ENCODE measurements at places on chromosomes 12 and 14.
A peak's percentile ranks its signal among the peaks of the same experiment; 100 is the strongest.

DNA sequence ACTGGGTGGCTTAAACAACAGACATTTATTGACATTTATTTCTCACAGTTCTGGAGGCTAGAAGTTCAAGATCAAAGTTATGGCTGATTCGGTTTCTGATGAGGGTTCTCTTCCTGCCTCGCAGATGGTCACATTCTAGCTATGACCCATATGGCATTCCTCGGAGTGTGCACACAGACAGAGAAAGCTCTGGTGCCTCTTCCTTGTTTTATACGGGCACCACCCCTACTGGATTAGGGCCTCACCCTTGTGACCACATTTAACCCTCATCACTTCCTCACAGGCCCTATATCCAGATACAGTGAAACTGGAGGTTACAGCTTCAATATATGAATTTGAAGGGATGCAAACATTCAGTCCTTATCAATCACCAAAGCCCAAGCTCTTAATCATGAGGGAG is 77.0 kb upstream of the OVCH1 start:
- DNase-seq, result no peak

GRCh38 chr12:2244013-2244861 is 191.4 kb downstream of the CACNA1C start:
- peak; percentile 88 for DNase-seq

- DNase-seq, result no peak
Observed at GRCh38 chr12:113065126-113066007, 8.8 kb downstream of the DTX1 start.

DNA sequence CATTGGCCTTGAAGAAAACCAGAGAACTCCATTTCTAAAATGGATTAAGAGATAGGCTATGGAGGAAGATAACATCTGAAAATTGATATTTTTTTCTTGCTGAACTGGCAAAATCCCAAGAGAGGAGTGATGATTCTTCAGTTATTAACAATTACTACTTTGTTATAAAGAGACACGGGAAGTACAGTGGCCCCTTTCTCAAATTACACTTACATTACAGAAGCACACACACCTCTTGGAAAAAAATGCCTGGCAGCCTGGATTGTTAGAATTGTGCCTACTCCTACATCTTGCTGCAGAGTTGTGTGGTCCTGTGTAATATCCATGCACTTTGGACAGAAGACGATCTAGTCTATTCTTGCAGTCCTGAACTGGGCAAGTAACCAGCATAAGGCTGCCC is 71.7 kb downstream of the TGFB3 start:
- no peak for DNase-seq

- DNase-seq, result peak; percentile 7
Observed at GRCh38 chr14:50230701-50231474, 490 bp downstream of the SOS2 start.

DNA sequence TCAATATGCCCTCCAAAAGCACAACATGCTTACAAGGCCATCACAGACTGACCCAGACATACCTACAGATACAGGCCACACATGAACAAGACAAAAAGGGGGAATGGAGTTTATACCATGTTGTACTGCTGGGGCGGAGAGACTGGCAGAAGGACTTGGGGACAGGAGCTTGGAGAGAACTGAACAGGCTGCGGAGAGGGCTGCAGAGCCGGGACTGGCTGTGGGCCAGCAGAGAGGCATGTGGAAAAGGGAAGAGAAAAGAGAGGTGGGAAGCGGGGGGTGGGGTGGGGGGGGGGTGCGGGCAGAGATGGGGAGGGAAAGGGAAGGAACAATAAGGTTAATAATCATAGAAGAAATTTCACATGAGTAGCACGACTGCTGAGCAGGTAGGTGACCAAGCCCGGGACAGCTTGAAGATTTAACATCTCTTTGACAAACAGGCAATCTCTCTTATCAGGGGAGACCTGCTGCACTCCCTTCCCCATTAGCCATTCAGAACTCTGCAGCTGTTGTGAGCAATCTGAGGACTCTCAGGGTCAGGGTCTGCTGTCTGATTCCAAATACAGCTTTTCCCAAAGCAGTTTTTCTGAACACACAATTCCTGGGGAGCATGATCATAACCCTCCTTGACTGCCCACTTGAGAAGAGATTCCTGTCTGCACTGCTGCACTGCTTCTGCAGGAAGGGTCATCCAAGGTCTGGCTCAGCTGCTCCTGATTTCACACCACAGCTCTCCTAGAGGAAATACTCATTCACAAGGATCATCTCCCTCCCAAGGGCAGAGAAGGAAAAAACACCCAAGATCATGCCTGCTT is 21.6 kb upstream of the STAC3 start:
- no peak for DNase-seq

DNA sequence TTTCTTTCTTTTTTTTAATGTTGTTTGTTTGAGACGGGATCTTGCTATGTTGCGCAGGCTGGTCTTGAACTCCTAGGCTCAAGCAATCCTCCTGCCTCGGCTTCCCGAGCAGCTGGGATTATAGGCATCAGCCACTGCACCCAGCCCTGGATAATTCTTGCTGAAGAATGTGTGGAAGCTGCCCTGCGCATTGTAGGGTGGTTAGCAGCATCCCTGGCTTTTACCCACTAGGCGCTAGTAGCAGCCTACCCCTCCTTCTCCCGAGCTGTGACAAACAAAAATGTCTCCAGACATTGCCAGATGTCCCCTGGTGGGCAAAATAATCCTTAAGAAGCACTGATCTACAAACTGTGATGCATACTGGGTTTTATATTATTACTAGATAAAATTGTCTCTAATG is 6.6 kb downstream of the DCAF4 start:
- DNase-seq, result no peak

DNA sequence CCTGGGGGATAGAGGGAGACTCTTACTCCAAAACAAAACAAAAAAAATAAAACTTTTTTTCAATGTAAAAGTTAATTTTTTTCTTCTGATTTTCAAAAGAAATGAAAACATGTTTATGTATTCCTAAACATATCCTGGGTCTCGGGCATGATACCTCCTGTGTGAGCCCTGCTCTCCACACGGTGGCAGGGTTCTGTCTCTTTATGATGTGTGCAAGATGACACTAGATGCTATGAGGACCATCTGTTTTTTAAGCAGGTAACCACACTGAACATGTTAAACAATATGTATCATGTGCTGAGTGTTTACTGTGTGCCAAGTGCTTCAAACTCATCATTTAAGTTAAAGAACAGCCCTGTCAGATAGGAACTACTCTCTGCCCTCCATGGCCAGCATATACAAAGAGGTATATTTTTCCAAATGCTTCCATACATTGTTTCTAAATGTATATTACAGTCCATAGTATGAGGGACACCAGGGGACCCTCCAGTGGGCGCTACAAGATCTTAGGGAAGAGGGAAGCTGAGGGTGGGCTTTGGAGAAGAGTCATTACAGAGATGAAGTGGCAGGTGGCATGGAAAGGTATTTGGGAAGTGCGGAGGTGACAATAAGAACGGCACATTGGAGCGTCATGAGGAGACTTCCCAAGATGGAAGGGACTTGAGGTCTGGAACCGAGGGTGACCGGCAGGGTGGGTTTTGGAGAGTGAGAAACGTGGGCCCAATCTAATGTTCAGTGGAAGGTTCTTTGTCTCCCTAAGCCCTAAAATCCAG is 28.5 kb downstream of the FOS start:
- no peak for DNase-seq

DNA sequence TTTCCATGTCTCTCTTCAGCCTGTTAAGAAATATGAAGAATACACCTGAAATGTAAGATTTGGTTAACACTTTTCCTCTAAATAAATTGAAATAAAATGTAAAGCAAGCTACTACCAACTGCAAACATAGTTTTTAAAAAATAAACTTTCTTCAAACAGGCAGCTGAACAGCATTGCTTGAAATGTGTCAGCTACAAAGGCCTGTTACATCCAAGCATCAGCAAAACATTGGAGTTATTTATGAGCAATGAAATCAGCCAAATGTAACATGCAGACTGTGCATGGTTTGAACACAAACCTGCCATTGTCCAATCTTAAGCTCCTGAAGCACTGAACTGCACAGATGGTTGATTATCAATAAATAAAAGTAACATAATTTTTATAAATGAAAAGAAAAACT is 291.3 kb downstream of the ACSS3 start:
- DNase-seq, result no peak

DNA sequence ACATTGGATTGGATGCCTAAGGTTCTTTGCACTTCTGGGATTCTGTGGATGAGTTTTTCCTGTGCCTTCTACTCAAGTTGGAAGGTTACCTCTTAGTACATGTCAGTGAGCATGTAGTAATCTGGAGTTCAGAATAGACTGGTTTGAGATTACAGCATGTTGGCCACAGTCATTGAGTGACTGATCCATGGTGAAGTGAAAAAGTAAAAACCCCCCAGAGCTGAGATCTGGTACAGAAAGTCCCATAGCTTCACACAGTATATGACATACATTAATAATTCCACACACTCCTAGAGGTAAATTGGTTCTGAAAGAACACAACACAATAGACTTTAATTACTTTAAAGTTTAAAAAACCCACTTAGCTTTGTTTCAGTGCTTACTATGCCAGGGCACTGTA is 11.9 kb upstream of the CCND2 start:
- no peak for DNase-seq

- no peak for DNase-seq
Observed at GRCh38 chr14:104935955-104936354, 11.3 kb downstream of the PLD4 start.

- no peak for DNase-seq
Observed at GRCh38 chr14:62308316-62308715, 546.1 kb downstream of the SNAPC1 start.

DNA sequence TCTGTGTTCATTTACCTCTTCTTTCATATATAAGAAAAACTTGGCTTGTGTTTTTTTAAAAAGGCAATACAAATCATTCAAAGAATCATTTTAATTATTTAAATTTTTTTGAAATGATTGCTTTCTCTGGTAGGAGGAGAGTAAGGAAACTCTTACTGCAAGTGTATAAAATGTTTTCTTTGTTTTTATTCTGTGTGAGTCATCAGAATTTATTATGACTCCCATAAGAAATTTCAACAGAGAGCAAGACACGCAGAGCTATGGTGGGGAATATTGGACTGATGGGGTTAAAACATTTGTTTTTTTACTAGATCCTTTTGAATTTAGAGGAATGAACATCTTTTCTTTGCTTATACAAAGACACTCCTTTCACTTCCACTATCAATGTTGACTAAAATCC is 119.1 kb upstream of the ATXN7L3B start:
- no peak for DNase-seq

GRCh38 chr14:103142026-103142425 is 18.8 kb downstream of the TNFAIP2 start:
- DNase-seq, result no peak

- no peak for DNase-seq
Observed at GRCh38 chr14:86530457-86530856, 1000.5 kb downstream of the FLRT2 start.

GRCh38 chr12:114672817-114673168 is 11.2 kb downstream of the TBX3 start:
- DNase-seq, result no peak

- DNase-seq, result no peak
Observed at GRCh38 chr14:99158150-99158549, 113.8 kb downstream of the BCL11B start.

DNA sequence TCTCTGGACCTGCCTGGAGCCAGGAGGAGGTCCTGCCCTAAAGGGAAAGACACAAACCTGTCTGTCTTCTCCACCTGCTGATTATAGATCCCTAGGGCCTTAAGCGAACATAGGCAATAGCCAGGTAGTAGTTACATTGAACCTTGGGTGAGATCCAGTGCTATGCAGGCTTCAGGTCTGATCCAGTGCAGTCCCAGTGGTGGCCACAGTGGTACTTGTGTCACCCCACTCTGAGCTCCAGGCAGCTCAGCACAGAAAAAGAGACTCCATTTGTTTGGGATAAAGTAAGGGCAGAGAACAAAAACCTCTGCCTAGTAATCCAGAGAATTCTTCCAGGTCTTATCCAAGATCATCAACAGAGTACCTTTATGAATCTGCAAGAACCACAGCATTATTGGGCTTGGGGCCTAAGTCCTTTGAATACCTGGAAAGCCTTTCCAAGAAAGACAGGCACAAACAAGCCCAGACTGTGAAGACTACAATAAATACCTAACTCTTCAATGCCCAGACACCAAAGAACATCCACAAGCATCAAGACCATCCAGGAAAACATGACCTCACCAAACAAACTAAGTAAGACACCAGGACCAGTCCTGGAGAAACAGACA is 60.4 kb upstream of the KTN1 start:
- DNase-seq, result no peak

GRCh38 chr12:95629392-95629791 is 78.1 kb upstream of the USP44 start:
- no peak for DNase-seq

GRCh38 chr12:93741659-93742109 is 64.5 kb downstream of the CRADD start:
- DNase-seq, result no peak

DNA sequence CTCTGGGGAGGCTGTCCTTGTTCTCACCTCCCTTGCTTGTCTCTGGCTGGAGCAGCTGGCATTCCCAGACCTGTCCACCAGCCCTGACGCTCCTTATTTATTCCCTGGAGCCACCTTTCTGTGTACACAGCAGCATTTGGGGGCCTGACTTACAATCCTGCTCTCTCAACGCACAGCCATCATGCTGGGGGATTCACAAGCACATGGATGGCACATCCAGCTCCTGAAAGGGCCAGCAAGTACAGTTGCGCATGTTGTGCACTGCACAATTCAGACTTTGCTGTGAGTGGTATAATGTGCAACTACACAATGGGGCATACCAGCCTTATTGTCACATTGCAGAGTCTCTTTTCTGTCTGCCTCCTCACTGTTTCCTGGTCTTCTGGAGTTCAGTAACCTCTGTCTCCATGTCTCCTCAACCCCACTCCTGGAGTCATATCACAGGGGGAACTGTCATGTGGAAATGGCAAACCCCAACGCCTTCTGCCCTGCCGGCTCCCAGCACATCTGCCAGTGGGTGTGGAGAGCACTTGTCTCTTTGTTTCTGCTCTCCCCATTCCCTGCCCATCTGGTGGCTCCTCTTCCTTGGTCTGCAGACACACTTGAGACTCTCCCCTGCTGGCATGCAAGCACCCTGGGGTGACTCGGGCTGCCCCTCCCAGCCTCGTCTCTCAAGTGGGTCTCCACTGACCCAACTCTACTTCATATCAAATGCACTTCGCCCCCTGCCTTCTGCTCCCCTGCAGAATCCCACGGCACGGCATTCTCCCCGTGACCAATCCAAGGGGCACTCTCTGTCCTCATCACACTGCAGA is 41.2 kb upstream of the MEG3 start:
- DNase-seq, result no peak

GRCh38 chr12:79288911-79289310 is 401.9 kb downstream of the PAWR start:
- DNase-seq, result no peak

- DNase-seq, result no peak
Observed at GRCh38 chr12:52867642-52868041, 18.8 kb upstream of the KRT78 start.

- DNase-seq, result no peak
Observed at GRCh38 chr12:58412461-58413060, 471.2 kb downstream of the ATP23 start.

Measured in AG04450 (cell line).